ENCODE measurements at places on chromosomes 6 and 20.

- DNase-seq = no peak
Measured at GRCh38 chr20:22722811-22723210, 138.4 kb upstream of the FOXA2 start.

GRCh38 chr6:131041814-131042213, 21.2 kb downstream of the EPB41L2 start:
- no peak for DNase-seq

- DNase-seq = no peak
Measured at GRCh38 chr6:130520221-130520620, 154.4 kb downstream of the TMEM200A start.

DNA sequence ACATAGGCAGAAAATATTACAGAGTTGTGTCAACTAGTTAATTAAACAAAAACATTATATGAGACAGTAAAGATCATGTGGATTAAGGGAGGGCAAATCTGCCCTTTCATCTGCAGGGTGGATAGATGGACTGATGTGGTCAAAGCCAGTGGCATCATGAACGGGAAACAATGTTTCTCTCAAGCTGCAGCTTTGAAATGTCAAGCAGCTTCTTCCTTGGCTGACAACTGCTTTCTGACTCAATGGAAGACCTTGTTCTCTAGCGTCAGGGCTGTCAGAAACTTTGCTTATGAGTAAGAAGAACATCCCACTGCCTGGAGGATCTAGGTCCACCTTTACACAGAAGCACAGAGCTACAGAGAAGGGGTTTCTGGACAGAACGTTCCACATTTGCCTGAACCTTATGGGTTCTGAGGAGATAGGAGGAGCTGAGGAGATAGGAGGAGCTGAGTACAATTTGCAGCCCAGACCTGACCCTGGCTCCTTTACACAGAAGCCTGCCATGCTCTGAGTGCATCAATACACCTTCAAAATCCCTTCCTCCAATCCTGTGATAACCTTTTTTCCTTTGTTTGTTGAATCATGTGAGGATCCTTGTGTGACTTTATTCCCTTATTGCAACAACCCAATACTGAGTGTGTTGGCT, 6.1 kb downstream of the CST5 start:
- no peak for DNase-seq

DNA sequence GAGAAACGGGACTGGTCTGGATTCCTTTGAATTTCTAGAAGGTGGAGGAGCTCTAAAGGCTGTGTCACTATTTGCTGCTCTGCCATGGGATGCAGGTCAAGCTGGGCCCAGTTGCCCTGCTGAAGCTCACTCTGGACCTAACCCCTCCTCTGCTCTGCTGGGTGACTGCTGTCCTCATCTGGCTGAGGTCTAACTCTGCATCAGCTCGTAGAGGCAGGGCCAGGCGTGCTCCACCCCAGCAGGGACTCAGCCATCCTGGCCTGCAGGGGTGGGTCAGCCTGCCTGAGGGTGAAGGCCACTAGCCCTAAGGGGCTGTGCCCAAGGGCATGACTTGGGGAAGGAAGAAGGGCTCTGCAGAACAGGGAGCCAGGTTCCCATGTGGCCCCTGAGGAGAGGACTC, 852 bp downstream of the CST4 start:
- DNase-seq = no peak

GRCh38 chr20:48492015-48492714, 335.6 kb downstream of the PREX1 start:
- DNase-seq = no peak

DNA sequence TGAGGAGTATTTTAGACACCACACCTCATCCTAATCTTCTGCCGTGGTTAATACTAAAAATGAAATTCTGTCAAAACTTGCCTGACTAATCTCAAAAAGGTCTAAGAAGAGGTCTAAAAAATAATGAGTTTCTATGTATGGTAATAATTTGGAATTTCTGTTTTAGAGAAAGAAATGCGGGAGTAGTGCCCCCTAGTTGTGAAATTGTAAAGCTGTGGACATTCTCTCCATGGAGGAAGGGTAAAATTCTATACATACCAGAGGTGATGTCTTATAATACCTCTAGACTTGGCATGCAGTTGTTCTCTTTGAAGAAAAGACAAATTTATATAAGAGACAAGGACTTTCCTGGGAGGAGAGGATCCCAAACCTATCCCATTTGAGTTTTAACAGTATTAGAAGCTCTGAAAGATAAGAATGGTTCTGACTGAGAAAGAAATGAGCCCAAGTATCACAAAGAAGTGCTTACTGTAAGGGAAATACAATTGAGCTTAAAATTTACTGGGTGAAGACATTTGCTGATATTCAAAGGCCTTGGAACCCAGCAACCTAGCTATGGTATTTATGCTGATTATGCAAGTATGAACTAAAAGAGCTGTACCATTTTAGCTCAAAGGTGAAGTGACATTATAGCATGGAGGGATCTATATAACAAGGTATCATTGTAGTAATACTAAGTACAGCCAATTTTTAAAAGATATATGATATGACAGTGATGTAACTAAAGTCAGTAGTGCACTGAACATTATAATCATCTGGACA, 5.1 kb upstream of the EPHA7 start:
- DNase-seq = no peak

GRCh38 chr20:11891077-11891775, 26.5 kb upstream of the BTBD3 start:
- DNase-seq = peak; percentile 61

DNA sequence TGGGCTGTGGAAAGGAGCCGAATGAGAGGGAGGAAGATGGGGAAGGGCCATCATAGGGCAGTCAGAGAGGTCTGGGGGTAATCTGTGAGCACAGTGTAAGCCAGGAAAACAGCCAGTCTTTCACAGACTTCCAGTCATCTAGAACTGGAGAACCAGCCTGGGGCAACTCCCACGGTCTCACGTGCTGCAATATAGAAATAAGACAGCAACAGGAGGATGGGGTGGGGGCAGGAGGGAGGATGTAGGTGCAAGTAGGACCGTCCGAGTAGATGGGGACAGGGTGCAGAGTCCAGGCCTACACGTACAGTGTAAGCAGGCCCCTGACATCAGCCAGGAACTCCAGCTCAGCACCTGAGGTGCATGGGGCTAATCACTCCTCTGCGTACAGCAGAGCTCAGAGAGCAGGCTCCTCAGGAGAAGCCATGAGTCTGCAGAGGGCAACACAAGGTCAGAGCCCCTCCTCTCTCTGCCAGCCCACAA, 58.2 kb upstream of the TNFAIP3 start:
- DNase-seq = no peak

- DNase-seq = no peak
Measured at GRCh38 chr6:153130515-153131036, 506 bp downstream of the RGS17 start.

GRCh38 chr6:170151804-170152123, 139.1 kb downstream of the DLL1 start:
- DNase-seq = no peak

GRCh38 chr6:168438783-168439520, 2.0 kb upstream of the SMOC2 start:
- DNase-seq = no peak

DNA sequence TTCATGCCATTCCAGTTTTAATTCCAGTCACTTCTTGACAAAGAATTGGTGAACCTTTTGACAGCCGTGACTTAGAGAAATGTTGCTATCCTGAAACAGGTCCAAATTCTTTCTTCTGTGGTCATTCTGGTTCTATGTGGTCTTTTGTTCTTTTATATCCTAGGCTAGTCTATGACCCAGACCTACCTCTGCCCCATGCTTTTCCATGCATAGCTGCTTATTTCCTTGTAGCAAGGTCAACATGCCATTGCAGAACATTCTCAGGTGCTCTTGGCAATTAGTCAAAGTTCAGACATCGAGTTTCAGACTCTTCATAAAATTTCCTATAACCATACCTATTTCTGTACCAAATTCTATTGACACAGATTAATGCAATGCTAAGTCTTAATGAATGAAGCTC, 202.6 kb downstream of the PLCB1 start:
- no peak for DNase-seq

- DNase-seq = no peak
Measured at GRCh38 chr6:143598466-143599080, 79.2 kb upstream of the PHACTR2 start.

- DNase-seq = no peak
Measured at GRCh38 chr6:88865275-88865674, 98.1 kb downstream of the RNGTT start.

GRCh38 chr20:32538526-32538939, 46.6 kb downstream of the NOL4L start:
- DNase-seq = no peak

- DNase-seq = no peak
Measured at GRCh38 chr20:13397300-13397724, 176.2 kb downstream of the ISM1 start.

DNA sequence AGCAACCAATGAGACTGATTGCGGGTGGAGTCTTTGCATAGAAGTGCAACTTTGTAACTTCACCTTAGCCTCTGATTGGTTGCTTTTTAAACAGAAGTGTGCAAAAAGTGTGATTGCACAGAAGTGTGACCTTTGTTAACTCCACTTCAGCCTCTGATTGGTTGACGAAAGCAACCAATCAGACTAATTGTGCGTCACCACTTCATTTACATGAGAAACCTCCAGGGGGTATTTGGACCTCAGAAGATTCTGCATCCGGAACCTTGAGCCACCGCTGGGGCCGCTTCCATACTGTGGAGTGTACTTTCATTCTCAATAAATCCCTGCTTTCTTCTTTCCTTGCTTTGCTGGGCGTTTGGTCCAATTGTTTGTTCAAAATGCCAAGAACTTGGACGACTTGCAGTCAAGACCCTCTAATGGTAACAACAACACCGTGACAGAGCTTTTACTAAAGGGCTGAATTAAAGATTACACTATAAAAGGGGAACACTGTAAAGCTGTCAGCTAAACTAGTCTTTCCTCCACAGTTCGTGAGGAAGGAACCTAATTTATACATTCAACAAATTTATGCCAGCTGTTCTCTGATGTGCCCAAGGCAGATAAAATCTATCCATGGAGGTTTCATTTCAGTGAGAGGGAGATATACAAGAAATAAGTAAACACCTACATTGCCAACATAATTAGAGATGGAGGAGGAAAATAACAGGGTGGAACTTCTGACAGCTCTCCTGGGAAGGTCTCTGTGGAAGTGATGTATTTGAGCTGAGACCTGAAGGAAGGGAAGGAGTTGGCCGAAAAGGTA, 1.4 kb upstream of the HECA start:
- DNase-seq = no peak

GRCh38 chr6:12353731-12354130, 63.6 kb downstream of the EDN1 start:
- no peak for DNase-seq

- no peak for DNase-seq
Measured at GRCh38 chr6:78910591-78911171, 43.3 kb downstream of the IRAK1BP1 start.

DNA sequence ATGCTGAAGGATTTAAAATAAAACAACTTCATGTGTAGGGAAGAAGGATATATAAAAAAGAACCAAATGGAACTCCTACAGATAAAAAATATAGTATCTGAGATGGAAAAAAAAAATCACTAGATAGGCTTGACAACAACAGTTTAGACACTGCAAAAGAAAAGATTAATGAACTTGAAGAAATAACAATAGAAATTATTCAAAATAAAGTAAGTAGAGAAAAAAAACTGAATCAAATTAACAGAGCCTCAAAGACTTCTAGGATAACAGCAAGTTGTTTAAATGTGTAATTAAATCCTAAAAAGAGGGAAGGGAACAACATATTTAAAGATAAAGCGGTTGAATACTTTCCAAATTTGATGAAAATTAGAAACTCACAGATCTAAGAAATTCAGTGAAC, 316.3 kb upstream of the ECI2 start:
- no peak for DNase-seq

DNA sequence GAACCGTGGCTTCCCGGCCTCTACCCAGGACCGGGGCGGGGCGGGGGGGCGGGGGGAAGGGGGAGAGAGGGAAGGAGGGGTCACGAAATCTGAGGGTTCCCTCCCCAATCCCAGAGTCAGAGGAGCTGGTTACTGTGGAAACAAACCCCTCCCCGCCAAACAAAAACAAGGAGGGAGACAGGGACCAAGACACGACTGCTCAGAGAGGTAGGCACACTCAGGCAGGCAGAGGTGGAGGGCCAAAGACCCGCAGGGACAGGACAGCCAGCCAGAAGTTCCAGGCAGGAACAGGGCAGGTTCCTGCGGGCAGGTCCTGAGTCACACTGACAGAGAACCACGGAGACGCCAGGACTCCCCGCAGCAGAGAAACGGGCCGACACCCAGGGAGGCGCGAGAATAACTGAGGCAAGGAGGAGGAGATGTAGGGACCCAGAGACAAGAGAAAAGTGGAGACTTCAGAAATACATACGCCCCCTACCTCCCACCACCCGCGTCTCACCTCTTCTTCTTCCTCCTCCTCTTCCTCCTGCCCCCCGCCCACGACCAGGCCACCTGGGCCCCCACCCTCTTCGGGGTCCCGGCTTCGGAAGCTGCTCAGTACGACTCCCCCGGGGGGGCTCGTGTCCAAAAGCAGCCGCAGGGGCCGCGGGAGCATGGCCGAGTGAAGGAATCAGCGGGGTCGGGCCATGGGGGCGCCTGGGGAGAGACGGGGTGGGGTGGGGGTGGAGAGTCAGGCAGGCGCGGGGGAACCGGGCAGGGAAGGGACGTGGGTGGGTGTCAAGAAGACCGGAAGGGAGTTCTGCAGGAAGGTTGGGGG, 578 bp downstream of the RGL2 start:
- DNase-seq = peak; percentile 57

DNA sequence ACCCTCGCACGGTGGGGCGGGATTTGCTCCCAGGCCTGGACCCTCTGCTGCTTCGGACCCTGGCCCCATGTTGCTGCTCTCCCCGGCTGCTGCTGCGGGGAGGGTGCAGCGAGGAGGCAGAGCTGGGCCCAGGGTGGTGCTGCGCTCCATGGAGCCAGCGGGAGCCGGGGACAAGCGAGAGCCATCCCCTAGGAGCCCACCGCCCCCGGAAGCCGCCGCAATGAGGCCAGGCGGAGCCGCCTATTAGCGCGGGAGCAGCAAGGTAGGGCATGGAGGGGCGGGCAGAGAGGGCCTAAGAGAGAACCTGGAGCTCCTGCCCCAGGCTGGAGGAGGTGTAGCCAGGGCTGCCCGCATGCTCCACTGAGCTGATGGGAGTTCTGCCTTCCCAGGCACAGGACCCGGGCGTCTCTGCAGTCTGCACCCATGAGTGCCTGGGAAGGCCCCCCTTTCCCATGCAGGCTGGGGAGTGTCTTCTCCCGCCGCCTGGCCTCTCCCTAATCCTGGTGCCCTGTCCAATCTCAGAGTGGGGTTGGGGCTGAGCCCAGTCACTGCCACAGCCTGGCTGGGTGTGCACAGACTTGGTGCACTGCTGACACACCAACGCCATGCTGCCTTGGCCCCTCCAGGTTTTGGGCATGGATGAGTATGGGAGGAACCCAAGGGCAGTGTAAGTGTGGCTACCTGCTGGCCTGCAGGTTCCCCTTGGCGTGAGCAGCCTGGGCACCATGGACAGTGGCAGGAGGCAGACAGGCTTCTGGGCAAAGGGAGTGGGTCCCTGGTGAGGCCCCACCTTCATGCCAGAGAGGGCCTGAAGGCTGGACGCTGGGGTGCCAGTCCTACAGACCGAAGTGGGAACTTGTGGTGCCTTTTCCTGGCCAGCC, 360.6 kb upstream of the MAP3K7 start:
- DNase-seq = no peak

GRCh38 chr6:165662749-165663376, at the start of gene PDE10A:
Gene PDE10A, minus strand, starts transcription at chr6:165663241. Its CDS starts 430 bp downstream, at chr6:165662811.
- no peak for DNase-seq

All from NCI-H510A (cell line).